ENCODE measurements at places on chromosomes 13 and 19.

DNA sequence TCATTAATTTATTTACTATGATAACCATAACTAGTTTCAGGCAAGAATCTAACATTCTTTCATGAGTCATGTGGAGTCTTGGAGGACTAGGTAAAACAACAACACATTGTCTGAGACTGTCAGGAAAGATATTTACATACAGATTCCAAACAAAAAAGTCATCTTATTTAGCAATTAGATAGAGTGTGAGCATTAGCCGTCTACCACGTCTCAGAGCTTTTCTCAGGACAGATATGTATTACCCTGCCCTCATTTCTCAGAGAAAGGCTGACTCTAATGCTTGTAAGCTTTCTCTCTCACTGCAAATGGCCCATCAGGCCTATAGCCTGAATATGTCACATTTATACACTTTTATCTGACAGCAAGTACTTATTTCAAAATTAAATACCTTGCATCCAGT lies 312.1 kb upstream of the PCDH20 start:
- peak; percentile 50 for DNase-seq

DNA sequence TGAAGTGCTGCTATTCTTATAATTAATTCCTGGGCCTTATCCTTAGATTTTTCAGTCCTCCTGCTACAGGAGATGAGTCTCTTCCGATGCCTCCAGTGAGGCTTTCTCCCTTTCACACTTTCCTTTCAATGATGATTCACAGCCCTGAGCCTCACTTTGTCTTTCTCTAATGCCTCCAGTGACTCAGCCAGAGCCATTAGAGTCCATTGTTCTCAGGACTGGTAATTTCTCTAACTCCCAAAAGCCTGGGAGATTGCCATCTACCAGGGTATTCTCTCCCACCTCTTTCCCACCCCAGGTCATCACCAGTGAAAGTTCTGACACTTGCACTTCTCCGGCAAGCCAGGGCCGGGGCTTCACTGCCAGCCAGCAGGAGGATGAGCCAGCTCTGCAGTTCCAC lies 49.6 kb upstream of the ARGLU1 start:
- DNase-seq: peak; percentile 11

DNA sequence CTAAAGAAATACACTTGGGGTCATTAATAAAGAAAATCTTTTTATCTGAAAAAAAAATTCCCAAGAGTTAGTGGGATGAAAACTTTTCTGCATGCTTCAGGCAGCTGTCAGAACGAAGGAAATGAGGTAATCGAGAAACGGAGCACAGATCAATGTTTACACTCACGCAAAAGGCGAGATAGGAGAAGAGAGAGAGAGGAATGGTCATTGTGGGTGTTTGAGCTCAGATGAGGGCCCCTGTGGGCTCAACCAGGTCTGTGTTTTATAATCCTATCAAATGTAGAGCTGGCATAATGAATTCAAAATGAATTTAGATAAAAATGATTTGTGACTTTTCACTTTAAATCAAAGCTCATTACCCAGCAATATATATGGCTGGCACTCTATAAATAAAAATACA lies 6.3 kb upstream of the RXFP2 start:
- DNase-seq: no peak

DNA sequence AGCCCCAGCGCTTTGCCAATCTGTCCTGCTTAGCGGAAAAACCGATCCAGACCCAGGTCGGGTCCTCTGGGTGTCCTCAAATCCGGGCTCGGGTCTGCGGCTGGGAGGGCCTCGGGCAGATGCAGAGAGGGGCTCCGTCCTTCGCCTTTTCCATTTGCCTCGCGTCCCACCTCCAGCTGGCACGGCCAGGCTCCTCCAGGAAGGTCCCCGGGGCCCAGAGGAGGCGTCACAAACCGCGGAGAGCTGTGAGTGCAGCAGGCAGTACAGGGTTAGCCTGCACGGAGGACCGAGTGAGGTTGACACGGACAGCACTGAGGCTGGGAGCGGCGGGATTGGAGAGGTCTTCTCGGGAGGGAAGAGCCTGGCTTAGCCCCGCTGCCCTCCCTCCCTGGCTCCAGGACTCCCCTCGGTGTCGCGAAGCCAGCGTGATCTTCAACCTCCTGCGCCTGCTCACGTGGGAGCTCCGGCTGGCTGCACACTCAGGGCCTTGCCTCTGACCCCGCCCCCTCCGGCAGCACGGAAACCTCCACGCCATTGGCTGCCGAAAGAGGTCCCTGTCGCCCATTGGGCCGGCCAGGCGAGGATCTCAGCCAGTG lies 2.8 kb upstream of the IFNL2 start:
- DNase-seq: no peak

- DNase-seq: no peak
Measured at GRCh38 chr13:113898391-113898790, 34.5 kb upstream of the GAS6 start.

- DNase-seq: no peak
Measured at GRCh38 chr19:32924200-32924599, 47.6 kb downstream of the CEP89 start.

DNA sequence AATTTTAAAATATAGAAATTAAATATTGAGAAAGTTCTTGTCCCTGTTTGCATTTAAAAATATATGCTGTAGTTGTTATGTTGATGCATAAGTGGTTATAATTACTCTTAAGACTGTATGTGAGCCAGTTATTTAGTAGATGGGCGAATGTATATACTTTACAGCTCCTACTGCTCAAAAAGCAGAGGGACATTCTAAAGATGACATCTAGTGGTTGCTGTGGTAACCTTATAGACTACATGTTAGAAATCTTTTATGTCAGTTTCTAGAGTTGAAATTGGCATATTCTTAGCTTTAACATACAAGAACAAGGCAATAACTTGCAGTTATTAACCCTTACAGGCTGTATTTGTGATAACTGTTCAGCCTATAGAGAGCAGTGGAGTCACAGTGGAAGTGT lies 160.5 kb downstream of the OLFM4 start:
- DNase-seq: no peak

DNA sequence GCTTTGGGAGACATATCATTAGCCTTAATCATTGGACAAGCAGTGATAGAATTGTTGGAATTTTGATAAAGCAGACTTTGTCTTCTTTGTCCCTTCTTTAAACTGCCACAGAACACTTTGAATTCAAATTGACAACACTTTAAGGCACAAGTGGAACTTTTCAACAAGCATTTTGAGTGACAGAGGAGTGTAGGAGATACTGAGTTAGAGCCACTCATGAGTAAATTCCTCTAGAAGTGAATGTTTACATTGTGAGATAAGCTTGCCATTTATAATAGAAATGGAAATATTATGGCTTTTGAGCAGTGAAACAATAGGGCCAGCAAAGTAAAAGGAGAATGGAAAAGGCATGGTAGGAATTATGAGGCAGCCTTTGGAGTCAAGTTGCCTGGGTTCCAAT lies 515.8 kb downstream of the SLITRK6 start:
- DNase-seq: peak; percentile 11

DNA sequence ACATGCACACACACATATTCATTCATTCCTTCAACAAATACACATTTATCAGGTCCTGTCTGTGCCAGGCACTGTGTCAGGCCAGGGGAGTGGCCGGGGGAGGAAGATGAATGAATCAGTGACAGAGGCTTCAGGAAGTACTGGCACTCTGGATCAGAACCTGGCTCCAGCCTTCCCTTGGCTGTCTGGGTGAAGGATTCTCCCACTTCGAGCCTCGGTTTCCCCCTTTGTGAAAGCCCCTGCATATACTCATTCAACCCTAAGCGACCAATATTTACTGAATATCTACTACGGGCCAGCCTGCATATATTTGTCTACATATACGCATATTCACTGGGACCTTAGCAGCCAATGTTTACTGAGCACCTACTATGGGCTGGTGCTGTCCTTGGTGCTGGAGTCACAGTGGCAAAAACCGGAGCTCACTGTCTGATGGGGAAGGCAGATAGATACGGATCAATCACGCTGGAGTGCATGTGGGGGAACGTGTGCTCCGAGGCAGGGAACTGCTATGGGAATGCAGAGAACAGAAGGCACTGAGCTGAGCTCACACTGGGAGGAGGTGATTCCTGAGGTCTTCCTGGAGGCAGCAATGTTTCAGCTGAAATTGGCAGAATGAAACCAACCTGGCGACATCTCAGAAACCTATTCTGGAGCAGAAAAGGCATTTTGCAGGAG lies 636 bp upstream of the ZNF579 start:
- DNase-seq: no peak

GRCh38 chr19:16200038-16201010 lies 2.6 kb downstream of the AP1M1 start:
- DNase-seq: no peak
